ENCODE measurements at places on chromosomes 16 and 17.

- DNase-seq: no peak
Observed at GRCh38 chr17:7884581-7885366, 3.8 kb upstream of the CHD3 start.

GRCh38 chr16:51731160-51731559 is 580.1 kb upstream of the SALL1 start:
- no peak for DNase-seq

DNA sequence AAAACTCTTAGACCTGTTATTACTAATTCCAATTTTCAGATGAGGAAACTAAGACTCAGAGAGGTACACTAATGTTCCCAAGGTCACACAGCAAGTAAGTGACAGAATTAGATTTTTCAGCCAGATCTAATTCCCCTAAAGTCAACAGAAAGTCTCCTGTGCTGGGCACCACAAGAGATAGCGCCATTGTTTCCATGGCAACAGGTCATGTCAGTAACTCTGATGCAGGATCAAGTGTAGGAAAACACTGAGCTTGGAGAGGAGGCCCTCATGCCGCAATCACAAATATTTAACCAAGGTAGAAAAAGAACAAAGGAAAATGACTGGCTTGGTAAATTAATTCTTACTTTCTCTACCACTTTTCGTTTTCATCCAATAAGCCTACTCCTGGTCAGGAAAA is 166.0 kb upstream of the CDH13 start:
- no peak for DNase-seq

- DNase-seq: no peak
Observed at GRCh38 chr16:2481676-2482075, 6.7 kb downstream of the TBC1D24 start.

DNA sequence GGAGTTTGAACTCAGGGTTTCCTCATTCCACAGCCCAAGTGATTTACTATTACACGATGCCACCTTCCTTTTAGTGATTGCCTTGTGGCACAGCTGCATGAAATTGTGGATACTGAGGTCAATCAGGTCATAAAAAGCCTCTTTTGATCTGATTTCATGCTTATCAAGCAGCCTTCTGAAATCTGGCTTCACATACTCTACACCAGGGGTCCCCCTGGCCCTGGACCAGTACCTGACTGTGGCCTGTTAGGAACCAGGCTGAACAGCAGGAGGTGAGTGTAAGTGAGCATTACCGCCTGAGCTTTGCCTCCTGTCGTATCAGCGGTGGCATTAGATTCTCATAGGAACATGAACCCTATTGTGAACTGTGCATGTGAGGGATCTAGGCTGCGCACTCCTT is 13.8 kb downstream of the SLFN5 start:
- DNase-seq: no peak

DNA sequence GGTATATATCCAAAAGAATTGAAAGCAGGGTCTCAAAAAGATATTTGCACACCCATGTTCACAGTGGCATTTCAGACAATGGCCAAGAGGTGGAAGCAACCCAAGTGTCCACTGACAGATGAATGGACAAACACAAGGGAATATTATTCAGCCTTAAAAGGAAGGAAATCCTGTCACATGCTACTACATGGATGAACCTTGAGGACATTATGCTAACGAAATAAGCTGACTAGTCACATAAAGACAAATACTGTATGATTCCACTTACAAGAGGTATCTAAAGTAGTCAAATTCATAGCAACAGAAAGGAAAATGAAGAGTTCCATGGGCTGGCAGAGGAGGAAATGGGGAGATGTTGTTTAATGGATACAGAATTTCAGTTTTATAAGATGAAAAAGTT is 41.4 kb downstream of the TEX2 start:
- no peak for DNase-seq

- no peak for DNase-seq
Observed at GRCh38 chr17:57672971-57673370, 72.1 kb downstream of the CCDC182 start.

DNA sequence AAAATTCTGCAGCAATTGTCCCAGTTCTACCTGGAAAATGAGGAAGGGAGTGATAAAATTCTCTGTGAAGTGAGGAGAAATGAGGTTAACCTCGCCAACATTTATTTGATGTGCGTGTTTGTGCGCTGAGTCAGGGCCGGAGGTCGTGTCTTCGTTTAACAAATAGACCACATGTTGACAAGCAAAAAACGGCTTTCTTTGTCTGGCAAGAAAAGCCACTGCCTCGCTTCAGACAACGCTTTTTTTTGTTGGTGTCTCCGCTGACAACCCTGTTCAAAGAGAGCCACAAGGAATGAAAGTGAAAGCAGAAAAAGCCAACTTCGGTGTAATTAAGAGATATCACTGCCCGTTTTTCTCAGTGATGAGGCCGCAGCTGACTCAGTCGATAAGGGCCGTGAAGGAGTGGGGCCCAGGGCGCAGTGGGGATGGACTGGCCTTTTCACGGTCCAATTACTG is 510.6 kb downstream of the CDH13 start:
- no peak for DNase-seq

- peak; percentile 46 for DNase-seq
Observed at GRCh38 chr17:7393613-7394451, 493 bp downstream of the PLSCR3 start.

DNA sequence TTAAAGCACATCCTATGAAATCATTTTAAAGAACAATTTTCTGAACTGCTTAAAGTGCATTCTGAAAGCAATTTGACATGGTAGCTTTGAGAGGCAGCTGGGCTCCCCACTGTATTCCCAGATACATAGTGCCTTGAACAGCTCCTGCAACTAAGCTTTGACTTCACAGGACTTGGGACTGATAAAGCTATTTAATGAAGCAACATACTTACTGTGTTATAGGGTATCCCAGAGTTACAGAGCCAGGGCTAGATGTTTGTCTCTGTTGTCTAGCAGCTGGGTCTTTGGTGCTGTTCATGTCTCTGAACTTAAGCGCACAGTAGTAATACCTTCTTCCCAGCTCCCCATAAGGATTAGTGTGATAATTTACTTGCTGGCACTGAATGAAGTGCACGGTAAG is 862 bp downstream of the ACSM1 start:
- DNase-seq: no peak

DNA sequence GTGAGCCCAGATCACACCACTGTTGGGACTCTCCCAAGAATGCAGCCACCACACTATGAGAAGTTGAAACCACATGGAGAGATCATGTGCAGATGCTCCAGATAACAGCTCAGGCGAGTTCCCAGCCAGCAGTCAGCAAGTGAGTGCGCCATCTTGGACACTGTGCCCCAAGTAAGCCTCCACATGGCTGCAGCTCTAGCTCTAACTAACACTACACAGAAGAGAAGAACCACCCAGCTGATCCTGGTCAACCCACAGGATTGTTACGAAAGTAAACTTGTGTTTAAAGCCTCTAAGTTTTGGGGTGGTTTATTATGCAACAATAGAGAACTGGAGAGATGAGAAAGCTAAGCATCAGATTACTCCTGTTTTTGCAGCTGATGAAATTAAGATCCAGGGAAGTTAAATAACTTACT is 25.8 kb downstream of the SLC38A7 start:
- DNase-seq: no peak

DNA sequence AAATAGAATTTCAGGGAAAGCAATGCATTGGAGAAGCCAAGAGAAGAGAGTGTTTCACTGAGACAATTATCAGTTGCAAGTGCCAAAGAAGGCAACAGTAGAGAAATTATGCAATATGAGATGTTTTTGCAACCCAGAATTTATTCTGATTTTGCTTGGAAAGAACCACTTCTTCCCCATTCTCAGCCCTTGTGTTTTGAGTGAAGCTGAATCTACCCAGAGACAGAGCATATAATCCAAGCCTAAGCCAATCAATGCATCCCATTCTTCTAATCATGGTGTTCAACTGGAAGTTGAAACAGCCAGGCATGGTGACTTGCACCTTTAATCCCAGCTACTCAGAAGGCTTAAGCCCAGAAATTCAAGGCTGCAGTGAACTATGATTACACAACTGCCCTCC is 6.9 kb upstream of the SCNN1G start:
- no peak for DNase-seq

- no peak for DNase-seq
Observed at GRCh38 chr16:61323456-61323855, 712.8 kb downstream of the CDH8 start.

- no peak for DNase-seq
Observed at GRCh38 chr16:50743581-50744225, 1.8 kb downstream of the CYLD start.

DNA sequence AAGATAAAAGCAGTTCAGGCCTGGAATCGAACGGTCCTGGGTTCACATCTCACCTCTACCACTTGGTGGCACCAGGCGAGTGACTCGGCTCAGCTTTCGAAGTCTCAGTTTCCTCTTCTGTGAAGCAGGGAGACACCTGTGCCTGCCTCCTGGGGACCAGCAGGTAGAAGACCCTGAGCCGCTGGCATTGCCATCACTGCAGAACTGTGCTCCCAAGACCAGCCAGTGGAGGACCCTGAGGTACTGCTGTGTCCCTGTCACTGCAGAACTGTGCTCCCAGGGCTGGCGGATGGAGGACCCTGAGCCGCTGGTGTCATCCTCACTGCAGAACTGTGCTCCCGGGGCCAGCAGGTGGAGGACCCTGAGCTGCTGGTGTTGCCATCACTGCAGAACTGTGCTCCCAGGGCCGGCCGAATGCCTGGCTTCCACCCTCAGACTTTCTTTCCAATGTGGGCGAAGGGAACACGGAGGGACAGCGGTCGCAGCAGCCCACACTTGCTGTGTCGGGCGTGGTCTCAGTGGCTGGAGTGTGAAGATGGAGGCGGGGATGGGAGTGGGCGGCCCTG is 8.7 kb upstream of the SLC7A5 start:
- no peak for DNase-seq

DNA sequence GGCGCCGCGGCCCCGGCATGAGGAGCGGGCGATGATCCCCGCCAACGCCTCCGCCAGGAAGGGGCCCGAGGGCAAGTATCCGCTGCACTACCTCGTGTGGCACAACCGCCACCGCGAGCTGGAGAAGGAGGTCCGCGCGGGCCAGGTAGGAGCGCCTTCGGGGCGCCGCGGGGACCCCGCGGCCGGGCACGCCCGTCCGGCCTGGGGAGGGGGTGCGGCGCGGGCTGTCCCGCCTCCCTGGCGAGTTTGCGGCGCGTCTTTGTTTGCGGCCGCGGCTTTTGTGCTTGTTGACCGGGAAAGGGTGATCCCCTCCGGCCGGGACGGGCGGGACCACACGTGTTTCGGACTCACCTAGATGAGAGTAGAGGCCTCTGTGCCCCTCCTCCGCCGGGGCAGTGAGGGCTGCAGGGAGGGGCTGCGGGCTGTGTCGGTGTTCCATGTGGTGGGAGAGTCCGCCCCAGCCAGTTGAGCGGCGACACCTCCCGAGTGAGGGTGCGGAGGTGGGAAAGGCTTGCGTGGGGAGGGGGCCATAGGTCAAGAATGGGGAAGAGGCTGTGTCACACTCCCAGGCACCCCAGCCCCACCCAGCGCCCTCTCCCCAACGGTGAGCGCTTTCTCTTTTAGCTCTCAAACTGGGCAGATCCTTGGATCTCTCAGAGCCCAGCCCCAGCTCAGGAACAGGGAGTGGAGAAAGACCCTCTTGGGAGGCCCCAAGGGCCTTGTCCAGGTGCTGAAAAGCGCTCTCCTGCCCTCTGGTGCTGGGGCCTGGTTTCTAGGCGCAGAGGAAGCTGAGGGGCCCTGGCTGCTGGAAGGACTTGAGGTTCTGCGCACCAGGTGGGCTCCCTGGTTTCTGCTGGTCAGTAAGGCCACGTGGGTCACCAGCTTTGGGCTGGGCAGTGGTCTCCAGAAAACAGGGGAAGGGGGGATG is 923 bp downstream of the ANKRD13B start:
- DNase-seq: no peak

DNA sequence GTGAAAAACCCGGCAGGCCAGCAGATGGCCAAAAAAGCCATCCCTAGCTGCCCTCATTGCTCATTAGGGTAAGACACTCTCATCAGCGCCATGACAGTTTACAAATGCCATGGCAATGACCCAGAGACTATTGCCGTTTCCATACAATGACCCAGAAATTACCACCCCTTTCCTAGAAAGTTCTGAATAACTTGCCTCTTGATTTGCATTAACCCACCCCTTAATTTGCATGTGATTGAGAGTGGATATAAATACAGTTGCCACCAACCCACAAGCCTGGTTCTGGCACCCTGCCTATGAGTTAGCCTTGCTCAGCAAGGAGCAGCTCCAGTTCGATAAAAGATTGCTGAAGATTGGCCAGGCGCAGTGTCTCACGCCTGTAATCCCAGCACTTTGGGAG is 16.1 kb upstream of the C16orf54 start:
- no peak for DNase-seq

- DNase-seq: no peak
Observed at GRCh38 chr17:37025847-37026530, 77.2 kb downstream of the AATF start.

GRCh38 chr17:82246365-82247181 is 17.7 kb downstream of the SLC16A3 start:
- no peak for DNase-seq

DNA sequence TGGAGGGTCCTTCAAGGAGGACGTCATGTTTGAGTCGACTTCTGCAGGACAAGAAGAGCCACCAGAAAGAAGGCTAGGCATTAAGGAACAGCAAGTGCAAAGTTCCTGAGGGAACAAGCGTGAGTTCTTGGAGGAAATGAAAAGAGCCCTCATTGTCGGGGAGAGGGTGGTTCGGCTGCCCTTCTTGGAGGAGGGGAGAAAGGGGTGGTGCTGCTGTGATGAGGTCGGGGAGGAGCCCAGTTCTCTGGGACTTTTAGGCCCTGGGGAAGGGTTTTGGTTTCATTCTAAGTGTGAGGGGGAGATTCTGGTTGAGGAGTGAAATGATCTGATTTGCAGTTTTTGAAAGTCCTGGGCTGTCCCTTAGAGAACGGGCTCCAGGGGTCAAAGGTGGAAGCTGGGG is 4.1 kb downstream of the BICDL2 start:
- no peak for DNase-seq

DNA sequence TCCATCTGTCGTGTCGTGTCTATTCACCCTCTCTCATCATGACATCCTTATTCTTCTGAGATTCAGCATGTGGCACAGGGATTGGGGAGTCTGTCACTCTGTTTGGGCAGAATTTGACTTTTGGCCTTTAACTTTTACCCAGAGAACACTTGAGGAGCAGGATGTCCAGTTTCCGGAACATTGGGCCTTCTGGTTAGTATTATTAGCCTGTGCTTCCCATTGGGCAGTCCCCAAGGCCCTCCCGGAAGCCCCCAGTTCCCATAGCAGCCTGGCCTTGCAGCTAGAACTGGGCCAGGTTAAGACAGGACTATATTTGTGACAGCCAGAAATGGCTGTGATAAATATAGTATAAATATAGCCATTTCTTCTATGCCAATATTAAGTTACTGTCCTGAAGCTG is 9.6 kb downstream of the SCN4A start:
- no peak for DNase-seq

GRCh38 chr17:49776551-49777300 is 11.8 kb upstream of the KAT7 start:
- DNase-seq: no peak

- no peak for DNase-seq
Observed at GRCh38 chr16:87461466-87461991, 31.3 kb downstream of the ZCCHC14 start.

DNA sequence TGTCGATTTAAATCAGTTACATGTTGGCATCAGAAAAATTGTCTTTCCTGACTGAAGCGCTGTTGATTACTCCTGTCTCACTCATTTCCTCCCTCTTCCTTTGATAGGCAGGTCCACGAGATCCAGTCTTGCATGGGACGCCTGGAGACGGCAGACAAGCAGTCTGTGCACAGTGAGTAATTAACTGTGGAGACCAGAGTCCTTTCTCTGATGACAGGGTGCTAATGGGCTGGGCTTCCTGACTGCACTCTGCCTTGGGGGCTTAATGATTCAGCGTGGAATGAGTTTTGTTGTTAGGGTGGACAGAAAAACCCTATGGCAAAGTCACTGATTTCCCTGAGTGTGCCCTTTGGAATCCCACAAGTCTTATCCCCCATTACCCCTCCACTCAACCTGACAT is 6.5 kb downstream of the GOSR2 start:
- DNase-seq: no peak
